ENCODE measurements at places on chromosomes 16 and 17.

DNA sequence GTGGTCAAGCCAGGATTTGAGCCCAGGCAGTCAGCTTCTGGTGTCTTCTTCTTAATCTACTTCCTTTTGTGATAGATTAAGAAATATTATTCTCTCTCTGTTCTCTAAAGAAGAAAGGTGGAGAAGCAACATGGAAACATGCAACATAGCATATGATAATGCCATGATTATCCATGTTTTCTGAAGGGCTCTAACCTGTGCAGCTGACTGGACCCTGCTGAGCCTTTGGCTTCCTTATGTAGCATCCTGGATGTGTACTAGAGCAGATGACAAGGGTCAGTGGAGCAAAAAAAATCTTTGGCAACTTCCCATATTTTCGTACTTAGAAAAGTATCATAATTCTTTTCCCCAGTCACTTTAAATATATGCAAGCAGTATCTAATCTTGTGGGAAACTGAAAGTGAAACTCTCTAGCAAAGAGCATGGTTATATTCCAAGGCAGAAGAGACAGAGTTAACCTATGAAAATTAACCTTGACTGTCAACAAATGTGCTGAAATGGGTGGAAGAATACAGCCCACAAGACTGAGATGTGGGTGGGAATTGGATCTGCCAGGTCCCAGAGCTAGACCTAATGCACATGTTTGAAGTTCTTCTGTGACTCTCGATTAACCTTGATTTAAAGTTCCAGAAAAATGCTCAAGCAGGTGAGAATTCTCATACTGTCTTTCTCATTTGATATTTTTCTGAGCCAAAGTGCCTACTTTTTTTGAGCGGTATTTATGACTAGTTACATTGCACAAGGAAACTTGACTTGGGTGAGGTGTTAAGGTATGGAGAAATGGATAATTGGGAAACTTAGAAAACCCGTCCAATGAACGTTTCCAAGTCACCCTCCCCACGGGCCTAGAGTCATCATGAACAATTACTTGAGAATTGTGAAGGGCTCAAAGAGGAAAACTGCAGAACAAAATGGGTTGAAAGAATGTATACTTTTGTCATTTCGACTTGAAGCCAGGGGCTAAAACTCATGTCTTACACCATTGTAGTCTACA, 248.6 kb downstream of the FTO start:
- DNase-seq = no peak

- DNase-seq = no peak
Measured at GRCh38 chr16:78894886-78895285, 705.7 kb downstream of the MAF start.

DNA sequence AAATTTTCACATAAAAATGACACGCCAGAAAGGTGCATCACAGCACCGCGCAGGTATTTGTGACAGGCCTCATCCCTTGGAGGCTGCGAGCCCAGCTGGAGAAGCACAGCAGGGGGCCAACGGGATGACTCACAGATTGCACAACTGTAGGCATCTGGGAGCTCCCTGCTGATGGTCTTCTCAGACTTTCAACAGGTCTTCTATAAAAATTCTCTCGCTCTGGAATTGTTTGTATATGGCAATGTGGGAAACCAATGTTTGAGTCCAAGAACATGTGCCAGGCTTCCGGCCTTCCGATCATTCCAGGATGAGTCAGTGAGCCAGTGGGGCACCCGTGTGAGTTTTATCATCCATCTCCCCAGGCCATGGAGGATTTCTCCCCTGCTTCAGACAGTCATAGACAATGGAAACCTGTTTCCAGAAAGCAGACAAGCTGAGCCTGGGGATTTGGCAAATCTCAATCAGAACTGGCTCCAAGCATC, 24.1 kb upstream of the ADORA2B start:
- DNase-seq = no peak

DNA sequence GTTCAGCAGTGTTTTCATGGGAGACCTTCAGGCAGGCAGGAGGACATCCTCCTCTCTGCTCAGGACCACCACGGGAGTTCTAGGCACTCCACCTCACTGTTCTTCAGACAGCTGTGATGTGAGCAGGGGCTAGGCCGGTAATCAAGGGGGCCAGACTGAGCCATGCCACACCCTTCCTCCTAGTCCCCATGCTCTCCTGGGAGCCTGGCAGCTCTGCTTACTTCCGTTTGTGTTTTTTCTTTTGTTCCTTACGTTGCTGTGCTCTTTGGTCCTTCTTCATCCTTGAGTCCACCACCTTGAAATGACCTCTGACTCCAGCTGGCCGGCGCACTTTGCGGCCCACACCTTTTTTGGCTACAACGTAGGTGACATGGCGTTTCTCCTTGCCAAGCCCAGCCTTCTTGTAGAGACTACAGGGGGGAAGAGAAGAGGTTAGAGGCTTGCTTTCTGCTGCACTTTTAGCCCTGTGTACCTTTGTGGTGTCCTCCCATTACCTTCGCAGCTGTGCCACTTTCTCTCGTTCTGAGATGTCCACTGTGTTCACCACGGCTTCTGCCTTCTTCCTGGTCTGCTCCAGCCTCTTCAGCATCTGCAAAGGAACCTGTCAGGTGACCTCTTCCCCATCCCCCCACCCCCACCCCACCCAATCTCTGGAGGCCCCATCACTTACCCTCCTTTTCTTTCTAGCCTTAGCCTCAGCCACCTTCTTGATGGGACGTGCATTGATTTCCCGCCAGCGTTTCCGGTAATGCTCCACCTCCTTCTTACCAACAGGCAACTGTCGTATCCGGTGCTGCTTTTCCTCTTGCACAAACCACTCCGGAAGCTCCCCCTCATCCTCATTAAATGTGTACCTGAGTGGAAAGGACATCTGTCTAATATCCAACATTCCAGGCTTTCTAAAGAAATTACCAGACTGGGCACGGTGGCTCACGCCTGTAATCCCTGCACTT, 7.4 kb upstream of the PSMC5 start:
- DNase-seq = no peak

Measured in C1 segment of cervical spinal cord (tissue), 14 donors.